ENCODE measurements at places on chromosomes 7 and 10.

GRCh38 chr7:29140873-29141468, 5.4 kb downstream of the CPVL start:
- DNase-seq: no peak

- no peak for DNase-seq
Observed at GRCh38 chr10:7601023-7601656, 65.6 kb downstream of the ITIH5 start.

DNA sequence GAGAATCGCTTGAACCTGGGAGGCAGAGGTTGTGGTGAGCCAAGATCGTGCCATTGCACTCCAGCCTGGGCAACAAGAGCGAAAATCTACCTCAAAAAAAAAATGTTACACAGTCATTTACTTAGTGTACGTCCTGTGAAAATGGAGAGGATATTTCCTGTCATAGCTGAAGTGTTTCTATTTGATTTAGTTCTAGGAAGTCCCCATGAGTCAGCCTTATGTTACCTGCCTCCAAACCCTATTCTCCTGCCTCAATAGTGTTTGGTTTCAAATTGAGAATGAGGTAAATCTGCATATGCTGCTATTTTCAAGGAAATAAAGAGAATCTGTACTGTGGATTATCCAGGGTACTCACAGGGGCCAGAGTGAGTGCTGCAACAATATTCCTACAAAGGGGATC, 1284.5 kb upstream of the AUTS2 start:
- no peak for DNase-seq

- DNase-seq: no peak
Observed at GRCh38 chr10:70666960-70667798, 5.1 kb upstream of the ADAMTS14 start.

DNA sequence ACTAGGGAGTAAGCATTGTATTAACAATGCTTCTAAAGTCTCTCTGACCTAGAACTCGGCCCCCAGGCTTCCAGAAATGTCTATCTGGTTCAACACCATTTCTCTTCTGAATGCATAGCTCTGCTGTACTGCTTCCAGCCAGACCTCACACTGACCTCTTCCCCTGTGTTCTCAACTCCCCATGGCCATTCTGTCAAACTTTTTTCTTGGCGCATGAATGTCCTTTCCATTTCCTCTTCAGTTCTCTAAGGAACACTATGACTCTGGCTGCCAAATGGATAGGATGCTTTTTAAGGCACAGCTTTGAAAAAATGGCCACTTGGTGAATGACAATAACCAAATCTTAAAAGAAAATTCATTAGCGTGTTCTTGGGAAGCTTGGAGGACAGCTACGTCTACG, 425.8 kb downstream of the ETV1 start:
- no peak for DNase-seq

GRCh38 chr10:117933036-117933435, 113.7 kb downstream of the RAB11FIP2 start:
- no peak for DNase-seq

- DNase-seq: no peak
Observed at GRCh38 chr7:101681170-101682007, 52.3 kb upstream of the MYL10 start.

DNA sequence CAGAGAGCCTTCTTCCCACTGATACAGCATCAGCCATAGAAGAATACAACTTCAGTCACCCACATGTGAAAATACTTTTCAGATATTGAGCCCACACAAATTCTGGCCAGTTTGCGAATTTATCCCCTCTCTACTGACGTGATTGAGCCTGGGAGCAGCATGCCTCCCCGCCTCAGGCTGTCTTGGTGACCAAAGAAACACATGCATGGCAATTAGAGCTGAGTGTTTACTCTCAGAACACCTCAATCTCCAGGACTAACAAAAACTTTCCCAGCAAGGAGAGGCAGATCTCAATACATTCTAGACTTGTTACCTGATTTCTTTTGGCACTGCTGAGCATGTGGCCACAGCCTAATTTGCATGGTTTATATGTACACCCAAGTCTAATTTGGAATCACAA, 122.5 kb downstream of the TMEM26 start:
- DNase-seq: no peak

DNA sequence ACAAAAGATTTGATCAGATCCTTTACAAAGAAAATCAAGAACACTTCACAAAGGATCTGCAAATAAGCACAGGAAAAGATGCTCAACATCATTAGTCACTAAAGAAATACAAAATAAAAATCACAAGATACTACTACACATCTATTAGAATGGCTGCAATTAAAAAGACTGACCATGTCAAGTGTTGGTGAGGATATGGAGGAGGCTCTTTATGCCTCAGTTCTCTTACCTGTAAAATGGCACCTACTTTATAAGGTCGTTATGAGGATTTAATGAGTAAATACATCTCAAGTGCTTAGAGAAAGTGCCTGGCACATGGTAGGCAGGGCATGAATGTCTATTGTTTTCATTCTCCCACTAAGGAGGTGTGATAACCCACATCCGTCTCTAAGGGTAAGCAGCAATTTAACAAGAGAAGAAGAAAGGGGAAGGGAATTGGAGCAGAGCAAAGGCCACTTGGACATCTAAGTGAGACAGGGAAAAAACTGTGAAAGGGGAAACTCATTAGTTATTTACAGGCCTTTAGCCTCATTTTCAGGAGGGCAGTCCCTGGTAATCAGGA, 157.5 kb upstream of the NFE2L3 start:
- DNase-seq: no peak

- no peak for DNase-seq
Observed at GRCh38 chr7:157784979-157785441, 448.2 kb downstream of the DNAJB6 start.

GRCh38 chr10:1814556-1814955, 77.2 kb upstream of the ADARB2 start:
- DNase-seq: no peak

DNA sequence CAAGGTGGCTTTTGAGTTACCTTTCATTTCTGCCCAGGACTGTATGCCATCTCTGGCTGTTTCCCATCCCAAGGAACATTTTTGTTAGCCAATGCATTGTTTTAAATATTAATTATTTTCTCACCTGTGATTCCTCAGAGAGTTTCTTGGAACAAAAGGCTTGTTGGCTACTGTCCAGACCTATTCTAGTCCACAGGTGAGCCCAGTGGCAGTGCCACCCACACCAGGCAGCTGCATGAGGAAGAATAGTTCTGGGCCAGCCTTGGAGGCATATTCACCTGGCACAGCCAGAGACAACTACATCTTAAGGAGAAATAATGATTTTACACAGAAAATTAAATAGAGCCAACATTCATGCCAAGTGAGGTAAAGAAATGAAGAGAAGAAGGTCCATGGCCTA, 123.9 kb downstream of the C1GALT1 start:
- no peak for DNase-seq

GRCh38 chr7:23759671-23760391, 49.8 kb downstream of the STK31 start:
- DNase-seq: peak; percentile 36

GRCh38 chr10:74328388-74328787, 177.4 kb downstream of the ADK start:
- DNase-seq: no peak

DNA sequence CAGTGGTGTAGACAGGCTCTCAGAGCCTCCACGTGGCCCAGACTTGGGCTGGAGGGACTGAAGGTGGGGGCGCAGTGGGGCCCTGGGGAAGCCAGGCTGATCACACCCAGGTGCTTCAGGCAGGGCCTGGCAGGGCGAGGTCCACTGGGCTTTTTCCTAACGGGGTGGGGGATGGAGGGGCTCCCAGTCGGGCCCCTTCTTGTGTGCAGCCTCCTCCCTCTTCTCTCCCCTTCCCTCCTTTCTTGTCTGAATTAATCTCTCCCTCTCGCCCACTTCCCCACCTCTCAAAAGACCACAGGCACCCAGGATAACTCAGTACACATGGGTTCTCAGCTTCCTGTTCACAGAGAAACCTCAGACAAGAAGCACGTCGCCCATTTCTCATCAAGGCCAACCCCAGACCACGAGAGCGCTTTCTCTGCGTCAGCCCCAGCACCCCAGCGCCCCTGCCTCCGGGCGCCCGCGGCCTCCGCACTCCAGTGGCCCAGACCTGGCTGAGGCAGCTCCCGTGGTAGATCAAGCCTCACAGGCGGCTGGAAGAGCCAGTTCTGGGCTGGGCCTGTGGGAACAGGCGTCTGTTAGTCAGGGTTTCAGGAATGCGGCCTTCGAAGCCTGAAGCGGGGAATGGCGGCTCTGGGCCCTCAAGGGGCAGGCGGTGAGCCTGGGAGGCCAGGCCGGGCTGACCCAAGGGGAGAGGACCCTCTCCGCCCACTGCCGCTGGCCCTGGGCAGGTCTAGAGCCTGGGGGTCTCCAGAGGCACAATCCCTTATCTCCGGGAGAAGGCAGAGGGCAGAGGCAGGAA, 50.6 kb downstream of the PWWP2B start:
- DNase-seq: no peak

DNA sequence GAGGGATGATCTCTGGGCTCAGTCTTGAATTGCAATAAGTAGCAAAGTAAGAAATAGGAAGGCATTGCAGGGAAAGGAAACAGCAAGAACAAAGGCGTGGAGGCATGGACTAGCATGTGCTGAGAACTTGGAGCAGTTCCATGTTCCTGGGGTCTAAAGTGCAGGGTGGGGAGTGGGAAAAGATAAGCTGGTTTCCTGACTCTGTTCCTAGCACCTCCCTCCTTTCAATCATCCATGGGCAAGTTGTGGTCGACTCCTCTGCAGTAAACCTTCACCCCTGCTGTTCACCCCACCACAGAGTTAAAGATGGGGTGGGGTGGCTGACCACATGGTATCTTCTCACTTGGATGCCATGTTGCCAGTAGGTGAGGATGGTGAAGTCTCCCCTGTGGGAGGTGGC, 29.6 kb downstream of the RPS24 start:
- DNase-seq: no peak

DNA sequence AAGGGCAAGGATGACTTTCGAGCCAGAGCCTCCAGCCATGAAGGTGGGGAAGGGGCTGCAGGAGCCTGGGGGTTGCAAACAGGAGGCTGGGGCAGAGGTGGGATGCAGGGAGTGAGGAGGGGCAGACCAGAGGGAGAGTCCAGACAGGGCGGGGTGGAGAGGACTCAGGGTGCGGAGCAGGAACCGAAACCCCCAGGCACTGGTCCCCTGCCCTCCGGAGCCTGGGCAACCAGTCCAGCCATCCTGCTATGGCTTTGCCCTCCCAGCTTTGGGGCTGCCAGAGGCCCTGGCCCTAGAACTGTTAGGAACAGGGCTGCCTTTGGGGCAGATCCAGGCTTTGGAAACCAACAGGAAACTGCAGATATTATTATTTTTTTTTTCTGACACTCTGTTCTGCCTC, 24.2 kb downstream of the GHRHR start:
- DNase-seq: no peak

DNA sequence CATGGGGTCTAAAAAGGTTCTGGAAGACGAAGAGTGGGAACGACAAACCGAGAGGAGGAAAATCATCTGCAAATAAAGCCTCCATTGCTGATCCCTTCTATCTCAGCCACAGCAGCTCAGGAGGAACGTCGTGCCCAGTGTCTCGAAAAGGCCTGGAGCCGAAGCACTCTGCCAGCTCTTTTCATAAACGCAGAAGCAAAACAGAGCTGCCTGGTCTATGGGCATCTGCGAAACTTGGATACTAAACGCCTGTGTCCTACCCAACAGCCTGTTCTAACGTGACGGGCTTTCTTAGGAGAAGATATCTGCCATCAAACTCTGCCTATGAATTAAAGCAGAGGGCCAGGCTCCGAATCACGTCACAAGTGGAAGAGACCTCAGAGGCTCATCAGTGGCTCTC, 68.7 kb downstream of the GNA12 start:
- no peak for DNase-seq

GRCh38 chr7:102843850-102844249, 69.0 kb upstream of the LRRC17 start:
- DNase-seq: no peak

DNA sequence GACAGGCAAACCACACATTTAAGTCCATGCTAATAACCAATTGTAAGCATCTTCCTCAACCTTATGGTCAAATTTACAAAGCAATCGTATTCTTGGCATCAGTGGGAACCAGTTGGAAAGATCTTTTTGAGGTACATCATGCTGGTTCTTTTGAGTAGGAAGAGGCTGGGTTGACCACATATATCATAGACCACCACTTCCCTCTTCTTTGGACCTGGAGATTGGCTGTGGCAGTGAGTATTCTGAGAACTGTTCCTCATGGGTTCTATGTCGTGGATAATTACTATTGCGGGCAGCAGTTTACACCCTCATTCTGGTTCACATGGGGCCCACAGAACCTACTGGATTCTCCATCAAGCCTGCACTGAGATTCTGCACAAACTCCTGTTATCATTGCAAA, 35.5 kb upstream of the C1GALT1 start:
- no peak for DNase-seq

DNA sequence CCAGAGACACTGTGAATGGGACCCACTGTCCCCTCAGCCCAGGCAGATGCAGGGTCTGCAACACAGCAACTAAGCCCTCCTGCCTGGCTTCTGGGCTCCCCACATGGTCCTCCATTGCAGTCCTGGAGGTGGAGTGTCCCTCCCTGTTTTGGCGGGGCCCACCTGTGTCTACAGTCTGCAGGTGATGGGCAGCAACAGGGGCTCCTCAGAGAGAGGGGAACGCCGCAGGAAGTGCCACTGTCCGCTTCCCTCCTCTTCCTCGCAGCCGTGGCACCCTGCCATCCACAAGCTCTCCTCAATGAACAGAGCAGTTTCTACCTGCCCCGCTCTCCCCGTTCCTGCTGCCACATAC, 9.3 kb downstream of the CAMK2G start:
- no peak for DNase-seq
